Sigmoid colon (tissue), 7 donors: ENCODE measurements at places on chromosomes 13 and 19. TPM values are rescaled to one million over a fixed set of nuclear protein-coding genes. Genes with fewer than 3 reads are reported as not detected.

ZNF681 gene
- 0.68 TPM for total RNA-seq

GRCh38 chr13:51257187-51257586 is 35.0 kb downstream of the FAM124A start:
- DNase-seq, result no peak

- no peak for DNase-seq
These were observed 158.0 kb downstream of the VWA8 start for GRCh38 chr13:41802684-41803444.

DNA sequence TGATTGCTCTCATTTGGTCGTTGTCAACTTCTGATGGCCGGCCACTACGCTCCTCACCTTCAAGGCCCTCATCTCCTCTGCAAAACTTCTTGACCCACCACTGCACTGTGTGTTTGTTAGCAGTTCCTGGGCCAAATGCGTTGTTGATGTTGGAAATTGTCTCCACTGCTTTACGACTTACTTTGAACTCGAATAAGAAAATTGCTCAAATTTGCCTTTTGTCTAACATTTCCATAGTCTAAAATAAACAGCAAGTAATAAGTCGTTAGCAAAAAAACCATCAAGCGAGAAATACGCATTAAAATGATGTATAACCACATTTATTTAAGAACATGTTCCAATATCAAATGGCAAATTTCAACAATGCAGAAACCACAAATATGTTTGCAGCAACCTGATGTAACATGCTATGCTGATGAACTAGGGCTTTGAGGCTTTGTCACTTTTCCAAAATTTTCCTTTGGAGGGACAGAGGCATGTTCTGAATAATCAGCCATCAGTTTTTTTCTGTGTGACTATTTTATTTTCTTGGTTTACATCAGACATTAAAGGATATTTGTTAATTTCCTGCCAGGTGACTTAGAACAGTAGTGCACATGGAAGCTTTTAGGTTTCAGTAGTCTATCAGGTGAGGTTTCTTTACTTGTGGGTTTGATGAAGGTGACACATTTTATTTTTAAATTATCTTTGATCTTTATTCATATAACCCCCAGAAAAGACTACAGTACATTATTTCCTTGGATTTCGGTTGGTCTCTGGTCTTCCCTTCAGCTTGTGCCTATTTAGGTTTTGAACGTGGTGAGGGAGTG is 74.7 kb upstream of the TEX29 start:
- DNase-seq, result no peak

DNA sequence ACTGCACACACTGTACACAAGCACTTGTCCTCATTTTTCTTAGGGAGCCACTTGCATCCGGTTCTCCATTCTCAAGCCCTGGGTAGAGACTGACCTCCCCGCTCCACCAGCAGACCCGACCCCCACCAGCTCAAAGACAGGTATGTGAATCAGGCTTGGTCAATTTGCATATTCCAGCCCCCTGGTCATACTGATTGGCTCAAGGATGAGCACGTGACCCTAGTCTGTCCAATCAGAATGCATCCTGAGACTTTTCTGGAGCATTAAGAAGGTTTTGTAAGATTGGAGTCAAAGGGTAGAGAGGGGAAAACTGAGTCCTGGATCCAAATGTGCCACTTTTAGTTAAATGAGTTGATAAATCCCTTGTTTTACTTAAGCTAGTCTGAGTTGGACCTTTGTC is 34.1 kb downstream of the NOTCH3 start:
- DNase-seq, result no peak
